Dermis blood vessel endothelial cell (primary cell): ENCODE measurements at places on chromosomes 1 and 21. TPM values are rescaled to one million over a fixed set of nuclear protein-coding genes. Genes with fewer than 3 reads are reported as not detected.

The RRP1 gene
- 18.4 and 22.7 TPM in 2 replicates for total RNA-seq

The C1QB gene
- not detected in 2 replicates for total RNA-seq

DNA sequence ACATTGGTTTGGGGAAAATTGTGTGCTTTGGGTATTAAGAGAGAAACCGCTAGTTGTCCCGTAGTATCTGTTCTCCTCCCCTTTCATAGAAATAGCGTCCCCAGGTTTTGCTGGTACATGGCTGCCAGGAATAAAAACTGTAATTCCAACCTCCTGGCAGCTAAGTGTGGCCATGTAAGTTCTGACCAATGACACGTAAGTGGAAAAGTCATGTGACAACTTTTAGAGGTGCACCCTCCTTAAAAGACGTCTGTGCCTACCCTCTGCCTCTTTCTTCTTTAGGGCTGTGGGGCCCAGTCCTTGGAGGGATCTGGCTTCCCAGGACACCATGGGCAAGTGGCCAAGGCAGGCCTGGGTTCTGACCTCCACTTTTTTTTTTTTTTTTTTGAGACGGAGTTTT is 59.3 kb downstream of the UMODL1 start:
- DNase-seq = no peak

DNA sequence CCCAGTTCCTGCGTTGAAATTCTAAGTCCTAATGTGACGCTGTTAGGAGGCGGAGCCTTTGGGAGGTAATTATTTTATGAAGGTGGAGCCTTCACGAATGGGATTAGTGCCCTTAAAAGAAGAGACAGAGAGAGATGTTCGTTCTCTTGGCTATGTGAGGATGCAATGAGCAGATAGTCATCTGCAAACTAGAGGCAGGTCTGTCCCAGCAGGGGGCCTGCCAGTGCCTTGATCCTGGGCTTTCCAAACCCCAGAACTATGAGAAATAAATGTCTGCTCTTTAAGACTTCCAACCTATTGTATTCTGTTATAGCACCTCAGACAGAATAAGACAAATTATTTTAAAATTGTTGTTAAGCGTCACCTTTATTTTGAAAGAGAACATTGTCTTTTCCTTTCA is 123.1 kb upstream of the KCNJ6 start:
- no peak for DNase-seq

DNA sequence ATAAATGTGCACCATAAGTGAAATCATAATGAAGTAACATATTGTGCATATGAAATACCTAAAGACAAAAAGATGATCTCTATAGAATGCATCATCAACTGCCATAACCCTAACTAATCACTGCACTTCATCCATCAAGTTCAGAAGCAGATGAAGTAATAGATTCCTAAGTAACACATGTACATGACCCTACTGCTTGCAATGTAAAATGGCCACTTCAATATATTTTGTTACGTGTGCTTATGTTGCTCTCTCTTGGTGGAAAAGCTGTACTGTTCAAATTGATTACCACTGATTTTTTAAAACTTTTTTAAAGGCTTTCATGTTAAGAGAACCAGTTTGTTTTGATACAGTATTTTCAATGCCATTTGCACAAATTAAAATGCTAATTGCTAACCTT is 141.8 kb downstream of the TTLL7 start:
- peak; percentile 36 for DNase-seq

- DNase-seq = no peak
Measured at GRCh38 chr1:200041337-200042118, 14.0 kb downstream of the NR5A2 start.

- no peak for DNase-seq
Measured at GRCh38 chr1:190000365-190000872, 477.2 kb downstream of the BRINP3 start.
